ENCODE measurements at places on chromosomes 7 and 10.

- no peak for DNase-seq
Measured at GRCh38 chr10:77841711-77842375, 84.7 kb downstream of the DLG5 start.

GRCh38 chr7:117841011-117841410, 32.2 kb downstream of the CTTNBP2 start:
- no peak for DNase-seq

DNA sequence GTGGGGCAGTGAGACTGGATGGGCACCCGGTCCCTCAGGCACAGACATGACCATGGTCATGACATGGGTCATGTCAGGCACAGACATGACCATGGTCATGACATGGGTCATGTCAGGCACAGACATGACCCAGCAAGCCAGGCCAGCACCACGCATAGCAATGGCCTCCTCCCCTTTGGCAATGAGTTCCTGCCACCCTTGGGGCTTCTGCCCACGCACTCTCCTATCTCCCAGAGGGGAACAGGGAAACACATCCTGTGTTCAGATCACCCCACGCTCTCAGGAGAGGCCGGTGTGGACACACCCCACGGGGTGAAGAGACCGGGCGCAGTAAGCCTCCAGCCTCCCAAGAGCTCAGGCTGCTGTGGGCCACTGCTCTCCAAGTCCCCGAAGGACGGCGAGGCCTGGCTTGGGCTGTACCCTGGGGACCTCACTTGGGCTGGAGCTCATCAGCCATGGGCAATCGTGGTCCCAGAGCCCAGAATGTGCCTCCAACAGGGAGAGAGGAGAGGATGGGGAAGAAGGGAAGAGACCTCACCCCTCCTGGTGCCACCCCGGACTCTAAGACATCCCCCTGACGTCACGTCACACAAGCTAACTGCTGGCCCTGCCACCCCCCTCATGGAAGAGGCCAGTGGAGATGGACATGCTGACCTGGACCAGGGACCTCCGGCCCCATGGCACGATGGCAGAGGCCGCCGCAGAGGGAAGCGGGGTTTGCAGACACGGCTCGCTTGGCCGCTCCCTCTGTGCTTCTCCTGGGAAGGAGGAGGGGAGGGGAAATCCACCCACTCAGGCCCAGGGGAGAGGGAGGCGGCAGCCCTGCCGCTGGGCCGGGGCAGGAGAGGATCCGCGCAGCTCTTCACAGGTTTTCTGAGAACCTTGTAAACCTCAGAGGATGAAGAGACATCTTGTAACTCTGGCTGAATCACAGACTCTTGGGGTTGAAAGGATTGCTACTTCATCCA, 269.6 kb downstream of the ELFN1 start:
- DNase-seq, result no peak

DNA sequence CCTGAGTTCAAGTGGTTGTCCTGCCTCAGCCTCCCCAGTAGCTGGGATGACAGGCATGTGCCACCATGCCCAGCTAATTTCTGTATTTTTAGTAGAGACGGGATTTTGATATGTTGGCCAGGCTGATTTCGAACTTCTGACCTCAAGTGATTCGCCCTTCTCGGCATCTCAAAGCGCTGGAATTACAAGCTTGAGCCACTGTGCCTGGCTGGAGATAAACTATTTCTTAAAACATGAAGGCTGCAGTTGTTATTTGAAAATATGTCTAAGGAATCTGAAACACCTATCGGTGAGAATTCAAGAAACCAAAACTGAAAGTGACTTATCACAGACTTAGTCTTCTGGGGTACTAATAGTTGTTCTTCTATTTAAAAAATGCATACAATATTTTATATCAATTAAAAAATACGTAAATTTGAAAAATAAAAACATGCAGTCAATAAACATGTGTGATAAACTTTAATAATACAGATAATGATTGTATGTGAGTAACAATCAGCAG, 176.9 kb upstream of the PRSS58 start:
- DNase-seq, result no peak

GRCh38 chr7:113918946-113919345, at the start of gene PPP1R3A:
Gene PPP1R3A, minus strand, starts transcription at chr7:113919009. Its CDS starts 13 bp downstream, at chr7:113918996.
- peak; percentile 39 for DNase-seq

- peak; percentile 44 for DNase-seq
Measured at GRCh38 chr10:51083356-51083853, 9.1 kb downstream of the PRKG1 start.

GRCh38 chr10:110344622-110345021, 39.9 kb upstream of the SMNDC1 start:
- no peak for DNase-seq

DNA sequence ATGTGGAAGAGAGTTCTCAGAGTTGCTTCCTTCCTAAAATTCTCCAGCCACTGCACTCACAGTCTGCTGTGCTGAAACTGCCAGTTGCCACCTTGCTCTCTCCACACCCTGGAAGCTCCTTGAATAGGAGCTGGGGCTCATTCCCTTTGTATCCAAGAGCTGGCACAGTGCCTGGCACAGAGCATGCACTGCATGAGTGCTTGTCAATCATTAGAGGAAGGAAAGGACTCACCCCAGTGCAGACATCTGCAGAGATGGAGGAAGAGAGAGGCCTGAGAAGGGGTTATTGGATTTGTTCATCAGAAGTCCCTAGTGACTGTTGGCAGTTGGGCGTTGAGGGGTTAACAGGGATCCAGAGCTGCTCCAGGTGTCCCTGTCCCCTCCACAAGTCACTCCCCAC, 41.7 kb upstream of the DUSP5 start:
- DNase-seq, result no peak

GRCh38 chr7:149799397-149800168, 26.2 kb upstream of the ZNF467 start:
- DNase-seq, result peak; percentile 9

DNA sequence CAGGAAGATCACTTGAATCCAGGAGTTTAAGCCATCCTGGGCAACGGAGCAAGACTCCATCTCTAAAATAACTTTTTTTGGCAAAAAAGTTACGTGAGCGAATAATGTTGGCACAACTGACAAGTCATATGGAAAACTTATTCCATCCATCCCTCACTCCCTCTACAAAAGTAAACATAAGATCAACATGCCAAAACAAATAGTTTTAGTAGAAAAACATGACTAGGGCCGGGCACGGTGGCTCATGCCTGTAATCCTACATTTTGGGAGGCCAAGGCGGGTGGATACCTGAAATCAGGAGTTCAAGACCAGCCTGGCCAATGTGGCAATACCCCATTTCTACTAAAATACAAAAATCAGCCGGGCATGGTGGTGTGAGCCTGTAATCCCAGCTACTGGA, 25.6 kb downstream of the SLC25A16 start:
- no peak for DNase-seq

- peak; percentile 94 for DNase-seq
Measured at GRCh38 chr7:34096198-34096651, 190.9 kb downstream of the BMPER start.

GRCh38 chr7:97012365-97013133, 7.2 kb downstream of the DLX6 start:
- no peak for DNase-seq

DNA sequence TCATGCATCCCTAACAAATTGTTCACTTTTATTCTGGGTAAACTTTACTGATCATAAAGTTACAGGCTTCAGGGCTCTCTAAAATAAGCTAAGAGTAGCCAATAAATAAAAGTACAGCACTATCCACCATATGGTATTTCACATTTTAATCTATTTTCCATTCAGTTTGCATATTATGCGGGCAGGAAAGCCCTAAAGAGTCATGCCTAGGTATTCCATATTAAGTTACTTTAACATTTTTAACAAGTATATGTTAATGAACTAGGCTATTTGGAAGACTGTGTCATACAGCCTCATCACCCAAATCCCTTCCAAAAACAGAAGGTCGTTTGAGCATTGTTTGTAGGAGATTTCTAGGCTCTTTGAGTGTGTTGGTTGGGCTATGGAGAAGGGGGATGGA, 106.3 kb downstream of the CPED1 start:
- no peak for DNase-seq

DNA sequence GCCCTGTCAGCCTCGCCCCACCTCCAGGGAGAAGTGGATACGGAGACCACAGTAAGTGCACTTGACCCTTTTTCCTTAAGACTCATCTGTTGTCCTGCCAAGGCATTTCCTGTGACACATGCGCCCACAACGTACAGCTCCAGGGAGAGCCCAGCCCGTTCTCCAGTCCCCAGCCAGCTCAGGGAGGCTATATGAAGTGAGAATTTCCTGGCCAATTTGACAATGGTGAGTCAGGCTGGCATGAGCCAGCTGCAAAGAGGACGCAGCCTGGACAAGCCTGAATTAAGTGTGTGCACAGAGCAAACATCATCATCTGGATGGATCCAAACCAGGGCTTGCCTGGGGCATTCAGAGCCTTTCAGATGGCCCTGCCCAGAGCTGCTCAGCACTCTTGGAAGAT, 244.8 kb downstream of the KCNMA1 start:
- DNase-seq, result peak; percentile 71

DNA sequence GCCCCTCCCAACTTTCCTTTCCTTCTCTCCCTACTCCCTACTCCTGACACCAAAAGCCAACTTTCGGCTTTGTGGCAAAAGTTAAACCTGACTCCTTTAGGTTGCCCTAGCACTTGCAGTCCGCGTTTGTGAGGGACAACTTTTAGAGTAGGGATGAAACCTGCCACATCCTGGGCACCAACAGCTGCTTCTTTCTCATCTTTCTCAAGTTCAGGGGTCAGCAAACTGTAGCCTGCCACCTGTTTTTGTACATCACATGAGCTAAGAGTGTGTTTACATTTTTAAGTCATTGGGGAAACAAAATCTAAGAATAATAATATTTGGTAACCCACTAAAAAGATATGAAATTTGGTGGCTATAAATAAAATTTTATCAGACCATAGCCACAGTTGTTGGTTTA, 660.6 kb downstream of the KCNMA1 start:
- no peak for DNase-seq

GRCh38 chr7:159196584-159196983, 51.9 kb upstream of the VIPR2 start:
- no peak for DNase-seq

DNA sequence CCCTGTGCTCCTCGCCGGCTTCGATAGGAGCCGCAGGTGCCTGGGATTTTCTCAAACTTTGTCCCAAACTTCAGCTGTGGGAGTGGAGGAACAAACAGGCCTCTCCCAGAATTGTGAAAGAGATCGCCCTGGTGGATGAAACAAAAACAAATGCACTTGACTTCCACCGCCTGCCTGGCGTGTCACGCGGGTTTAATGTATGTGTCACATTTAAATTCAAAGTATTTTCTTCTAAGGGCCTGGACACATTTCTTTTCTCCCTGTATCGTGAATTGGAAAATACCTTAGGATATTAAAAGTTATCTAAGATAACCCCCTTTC, 694 bp upstream of the WASL start:
- peak; percentile 73 for DNase-seq

- no peak for DNase-seq
Measured at GRCh38 chr10:69384320-69384719, 32.4 kb downstream of the TACR2 start.

GRCh38 chr10:100340948-100341847, 5.8 kb upstream of the SCD start:
- no peak for DNase-seq

DNA sequence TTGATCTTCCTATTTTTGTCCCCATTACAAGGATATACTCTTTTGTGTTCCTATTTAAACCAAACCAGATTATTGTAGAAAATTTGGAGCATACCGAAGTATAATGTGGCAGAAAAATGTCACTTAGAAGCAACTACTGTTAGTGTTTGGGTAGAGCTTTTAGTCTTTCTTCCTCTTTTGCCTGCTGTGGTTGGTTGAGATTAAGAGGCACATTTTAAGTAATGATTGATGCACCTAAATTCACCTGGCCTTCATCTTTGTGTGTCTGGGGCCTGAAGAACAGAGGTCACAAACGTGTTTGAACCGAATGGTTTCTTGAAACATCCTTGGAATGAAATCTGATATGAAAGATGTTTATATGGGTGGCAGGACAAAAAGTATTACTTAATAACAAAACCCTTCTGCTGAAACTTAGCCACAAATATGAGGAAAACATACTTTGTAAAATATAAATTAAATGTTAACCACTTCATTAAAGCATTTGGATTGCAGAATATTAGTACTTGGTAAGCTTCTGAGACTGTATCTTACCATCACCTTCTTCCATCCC, 2.6 kb downstream of the BPGM start:
- peak; percentile 56 for DNase-seq

GRCh38 chr7:158749396-158749795, 44.8 kb upstream of the NCAPG2 start:
- DNase-seq, result no peak

DNA sequence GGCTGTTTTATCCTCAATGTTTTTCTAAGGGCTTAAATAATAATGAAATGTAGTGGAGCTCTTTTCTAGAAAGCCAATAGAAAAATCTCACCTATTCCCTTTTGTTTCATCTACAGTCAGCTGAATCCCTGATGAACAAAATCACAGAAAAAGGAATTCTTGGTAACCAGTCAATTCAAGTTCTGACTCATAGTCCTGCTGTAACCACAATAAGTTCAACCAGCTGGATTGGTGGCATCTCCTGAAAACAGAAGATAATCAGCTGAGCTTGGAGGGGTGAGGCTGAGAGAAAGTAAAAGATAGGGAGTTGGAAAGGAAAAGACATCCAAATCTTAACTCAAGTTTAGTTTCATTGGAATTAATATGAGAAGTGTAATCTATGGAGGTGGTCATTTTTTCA, 772.1 kb downstream of the CCSER2 start:
- DNase-seq, result peak; percentile 1

DNA sequence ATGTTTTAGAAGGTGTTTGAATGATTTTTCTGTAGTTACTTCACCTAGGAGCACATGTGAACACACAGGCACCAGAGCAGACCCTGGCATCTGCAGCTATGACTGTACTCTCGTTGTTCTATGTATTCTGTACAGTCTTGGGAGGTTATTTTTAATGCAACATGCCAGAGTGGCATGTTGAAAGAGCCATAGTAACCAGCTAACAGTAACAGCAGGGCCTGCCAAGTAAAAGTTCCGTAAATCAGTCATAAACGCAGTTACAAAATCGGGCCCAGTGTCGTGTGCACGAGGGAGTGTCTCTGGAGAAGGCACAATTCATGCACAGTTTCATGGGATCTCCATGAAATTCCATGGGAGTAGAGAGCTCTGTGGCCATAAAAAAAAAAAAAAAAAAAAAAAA, 108.3 kb upstream of the CDK6 start:
- no peak for DNase-seq

Measured in choroid plexus epithelial cell (primary cell).